Epithelial cell of umbilical artery (primary cell): ENCODE measurements at places on chromosomes 4 and X. TPM values are rescaled to one million over a fixed set of nuclear protein-coding genes. Genes with fewer than 3 reads are reported as not detected.

Gene OPN1LW
- total RNA-seq = not detected in 2 replicates

Gene FAM53A
- total RNA-seq = 0.65 and 2.1 TPM in 2 replicates

Gene OCRL
- 12.3 and 12.9 TPM in 2 replicates for total RNA-seq

Gene MAGEA12
- total RNA-seq = not detected in 2 replicates

Gene GASK1B
- total RNA-seq = 77.3 and 95.3 TPM in 2 replicates

Gene PCDH19
- total RNA-seq = 0.32 and 0.46 TPM in 2 replicates
